ENCODE measurements at places on chromosomes 7 and 10. TPM values are rescaled to one million over a fixed set of nuclear protein-coding genes. Genes with fewer than 3 reads are reported as not detected.

DNA sequence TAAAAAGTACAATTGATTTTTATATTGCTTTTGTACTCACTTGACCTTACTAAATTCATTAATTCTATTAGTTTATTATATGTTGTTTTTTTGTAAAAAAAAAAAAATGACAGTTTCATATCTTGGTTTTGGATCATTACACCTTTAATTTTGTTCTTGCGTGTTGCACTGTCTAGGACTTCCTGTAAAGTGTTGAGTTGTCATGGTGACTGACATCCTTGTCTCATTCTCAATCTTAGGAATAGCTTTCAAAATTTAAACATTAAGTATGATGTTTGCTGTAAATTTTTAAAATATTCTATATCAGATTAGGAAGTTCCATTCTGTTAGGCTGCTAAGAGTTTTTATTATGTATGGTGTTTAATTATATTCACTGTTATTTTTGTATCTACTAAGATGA lies 139.1 kb downstream of the ARHGAP12 start:
- H3K36me3 ChIP-seq: no peaks in the 10 kb centered on the region
- no peak for DNase-seq
- no peak overlapping the region for H3K27ac ChIP-seq
- no peak overlapping the region for H3K4me3 ChIP-seq
- H3K4me1 ChIP-seq: no peaks in the 10 kb centered on the region

DNA sequence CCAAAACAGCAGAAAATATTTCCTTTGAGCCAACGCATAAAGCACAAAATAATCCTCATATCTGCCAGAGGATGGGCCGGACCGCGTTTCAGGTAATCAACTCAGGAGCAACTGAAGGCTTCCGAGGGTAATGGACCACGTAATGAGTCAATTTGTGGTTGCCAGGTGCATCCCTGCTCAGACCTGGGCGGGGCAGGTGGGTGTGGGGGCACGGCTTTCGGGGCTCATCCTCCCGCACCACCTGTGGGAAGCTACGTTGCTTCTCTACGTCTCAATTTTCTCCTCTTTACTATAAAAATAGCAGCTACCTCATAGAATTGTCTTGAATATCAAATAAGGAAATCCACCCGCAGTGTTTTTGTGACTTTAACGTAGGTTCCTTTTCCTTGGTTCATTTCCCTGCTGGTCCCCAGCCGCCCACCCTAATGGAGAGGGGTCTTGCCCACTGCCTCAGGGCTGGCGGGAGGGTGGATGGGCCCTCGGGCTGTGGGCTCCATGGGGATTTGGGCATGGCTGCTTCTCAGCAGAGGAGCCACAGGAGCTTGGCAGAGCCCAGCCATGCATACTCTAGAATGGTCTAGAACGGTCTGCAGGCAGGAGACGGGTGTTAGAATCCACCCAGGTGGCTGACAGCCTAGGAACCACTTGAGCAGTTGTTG lies 324.7 kb downstream of the ADARB2 start:
- peaks cover 24% of the 10 kb centered on the region for H3K4me1 ChIP-seq
- H3K27me3 ChIP-seq: no peaks in the 10 kb centered on the region
- peak; percentile 74 for DNase-seq
- no peak overlapping the region for H3K4me3 ChIP-seq

DNA sequence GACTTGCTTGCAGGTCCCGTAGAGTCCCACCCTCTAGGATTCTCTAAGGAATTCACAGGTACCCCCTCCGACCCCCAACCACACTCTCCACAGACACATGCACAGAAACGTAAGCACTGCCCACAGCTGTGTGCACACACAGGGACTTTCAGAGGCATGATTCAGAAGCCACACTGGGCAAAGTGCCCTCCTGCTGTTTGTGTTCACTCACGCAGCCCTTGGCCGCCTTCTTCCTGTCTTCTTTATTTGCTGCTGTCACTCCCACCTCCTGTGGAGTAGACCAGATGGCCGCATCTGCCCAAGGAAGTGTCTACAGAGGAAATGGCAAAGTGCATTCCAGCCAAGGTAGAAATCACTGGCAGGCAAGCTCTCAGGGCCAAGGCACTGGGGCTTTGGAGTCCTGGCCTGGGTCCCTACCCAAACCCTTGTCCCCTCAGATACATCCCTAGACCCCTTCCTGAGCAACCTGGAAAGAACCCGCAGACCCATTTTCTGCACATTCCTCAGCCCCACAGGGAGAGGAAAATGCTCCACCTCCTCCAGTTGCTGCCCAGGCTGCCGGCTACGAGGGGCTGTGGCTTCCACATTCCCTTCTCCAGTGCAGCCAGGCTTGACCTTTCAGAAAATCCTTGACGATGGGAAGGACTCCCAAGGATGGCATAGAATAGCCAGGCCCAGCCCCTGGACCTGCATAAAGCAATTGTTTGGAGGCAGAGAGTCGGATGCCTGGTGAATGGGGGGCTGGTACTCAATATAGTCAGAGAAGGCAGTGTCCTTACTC lies 21.6 kb upstream of the GIMAP8 start:
- no peaks in the 10 kb centered on the region for H3K36me3 ChIP-seq
- no peak overlapping the region for H3K4me3 ChIP-seq
- H3K27me3 ChIP-seq: peaks cover 14% of the 10 kb centered on the region
- no peak for DNase-seq
- peaks cover 21% of the 10 kb centered on the region for H3K4me1 ChIP-seq

- no peak overlapping the region for H3K27ac ChIP-seq
- DNase-seq: no peak
- H3K4me1 ChIP-seq: no peaks in the 10 kb centered on the region
Measured at GRCh38 chr10:80055760-80056159, 22.7 kb upstream of the TMEM254 start.

- no peak for DNase-seq
- H3K36me3 ChIP-seq: no peaks in the 10 kb centered on the region
- no peak overlapping the region for H3K27ac ChIP-seq
- H3K4me1 ChIP-seq: no peaks in the 10 kb centered on the region
- no peaks in the 10 kb centered on the region for H3K27me3 ChIP-seq
- no peak overlapping the region for H3K4me3 ChIP-seq
Measured at GRCh38 chr10:15703151-15703880, 16.4 kb downstream of the ITGA8 start.

DNA sequence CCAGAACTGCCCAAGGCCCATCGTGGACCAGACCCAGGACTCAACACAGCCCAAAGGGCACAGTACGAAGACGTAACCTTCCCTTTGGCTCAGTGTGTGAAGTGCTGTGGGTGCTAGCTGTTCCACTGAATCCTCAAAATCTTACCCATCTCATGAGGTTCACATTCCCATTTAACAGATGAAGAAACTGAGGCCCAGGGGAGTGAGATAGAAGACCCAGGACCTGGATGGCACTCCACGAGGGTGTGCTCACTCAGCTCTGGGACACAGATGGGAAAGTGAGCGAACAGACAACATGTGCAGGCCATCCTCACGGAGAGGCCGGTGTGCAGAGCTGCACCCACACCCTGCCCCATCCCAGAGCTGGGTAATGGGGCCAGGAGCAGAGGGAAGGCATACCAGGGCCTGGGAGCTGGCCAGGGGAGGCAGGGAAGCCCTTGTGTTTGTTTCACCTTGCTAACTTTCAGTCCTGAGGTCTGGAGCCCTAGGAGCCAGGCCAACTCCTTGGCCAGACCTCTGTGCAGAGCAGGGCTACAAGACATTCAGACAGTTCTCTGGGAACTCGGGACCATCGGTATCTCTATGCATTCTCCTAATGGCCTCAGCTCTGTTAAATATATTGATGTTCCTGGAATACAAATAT lies 100.3 kb upstream of the ZMIZ1 start:
- no peaks in the 10 kb centered on the region for H3K36me3 ChIP-seq
- peaks cover 45% of the 10 kb centered on the region for H3K27me3 ChIP-seq
- no peak for DNase-seq
- no peak overlapping the region for H3K4me3 ChIP-seq

- H3K27me3 ChIP-seq: no peaks in the 10 kb centered on the region
- no peak overlapping the region for H3K27ac ChIP-seq
- no peak for DNase-seq
- H3K36me3 ChIP-seq: no peaks in the 10 kb centered on the region
- H3K4me1 ChIP-seq: no peaks in the 10 kb centered on the region
Measured at GRCh38 chr7:143519411-143520131, 41.9 kb downstream of the TAS2R41 start.

DNA sequence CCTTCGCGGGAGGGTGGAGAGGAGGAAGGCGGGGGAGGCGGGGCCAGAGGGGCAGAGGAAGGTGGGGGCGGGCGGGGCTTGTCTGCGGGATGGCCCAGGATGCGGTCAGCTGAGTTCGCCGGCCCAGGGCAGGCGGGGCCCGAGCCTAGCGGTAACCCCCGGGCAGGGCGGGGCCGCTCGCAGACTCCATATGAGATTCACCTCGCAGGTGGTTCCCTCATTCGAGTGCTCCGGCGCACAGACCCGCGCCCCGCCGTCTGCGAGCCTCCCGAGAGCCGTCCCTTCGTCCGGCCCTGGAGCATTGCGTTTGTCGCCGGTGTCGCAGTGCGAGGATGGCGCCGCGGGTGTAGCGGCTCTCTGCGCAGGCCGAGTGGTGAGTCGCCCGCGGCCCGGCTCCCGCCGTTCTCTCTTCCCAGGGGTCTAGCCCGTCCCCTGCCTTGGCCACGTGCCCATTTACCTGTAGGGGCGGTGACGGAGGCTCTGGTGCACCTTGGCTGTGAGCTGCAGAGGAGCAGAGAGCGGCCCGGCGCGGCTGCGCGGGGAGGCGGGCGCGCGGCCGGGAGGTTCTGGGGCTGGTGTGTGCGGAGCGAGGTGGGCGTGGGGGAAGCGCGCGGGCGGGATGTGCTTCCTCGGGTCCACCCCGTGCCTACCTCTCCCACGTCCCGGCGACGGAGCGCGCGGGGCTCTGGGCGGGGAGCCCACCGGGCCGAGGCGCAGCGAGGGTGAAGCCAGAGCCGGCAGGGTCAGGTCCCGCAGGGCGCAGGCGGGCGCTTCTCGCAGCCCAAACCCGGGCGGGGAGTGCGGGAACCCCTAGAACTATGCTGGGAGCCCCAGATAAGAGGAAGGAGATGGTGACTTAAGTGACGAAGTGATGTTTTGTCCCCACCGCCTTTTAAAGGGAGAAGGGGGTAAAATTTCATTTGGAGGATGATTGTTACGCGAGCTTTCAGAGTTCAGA lies at the start of gene UPP1:
UPP1 (plus strand) TSS at position 220 of the 958 bp plus-strand sequence. CDS start 5,519 bp downstream, outside the sequence.
- no peaks in the 10 kb centered on the region for H3K36me3 ChIP-seq
- H3K27ac ChIP-seq: peak within 1 kb of the TSS; percentile 73
- DNase-seq: peak; percentile 90

- H3K4me1 ChIP-seq: no peaks in the 10 kb centered on the region
- H3K27ac ChIP-seq: no peak overlapping the region
- no peaks in the 10 kb centered on the region for H3K27me3 ChIP-seq
- DNase-seq: peak; percentile 49
- no peak overlapping the region for H3K4me3 ChIP-seq
- peaks cover 8% of the 10 kb centered on the region for H3K36me3 ChIP-seq
Measured at GRCh38 chr10:73060738-73061635, 35.7 kb downstream of the P4HA1 start.

DNA sequence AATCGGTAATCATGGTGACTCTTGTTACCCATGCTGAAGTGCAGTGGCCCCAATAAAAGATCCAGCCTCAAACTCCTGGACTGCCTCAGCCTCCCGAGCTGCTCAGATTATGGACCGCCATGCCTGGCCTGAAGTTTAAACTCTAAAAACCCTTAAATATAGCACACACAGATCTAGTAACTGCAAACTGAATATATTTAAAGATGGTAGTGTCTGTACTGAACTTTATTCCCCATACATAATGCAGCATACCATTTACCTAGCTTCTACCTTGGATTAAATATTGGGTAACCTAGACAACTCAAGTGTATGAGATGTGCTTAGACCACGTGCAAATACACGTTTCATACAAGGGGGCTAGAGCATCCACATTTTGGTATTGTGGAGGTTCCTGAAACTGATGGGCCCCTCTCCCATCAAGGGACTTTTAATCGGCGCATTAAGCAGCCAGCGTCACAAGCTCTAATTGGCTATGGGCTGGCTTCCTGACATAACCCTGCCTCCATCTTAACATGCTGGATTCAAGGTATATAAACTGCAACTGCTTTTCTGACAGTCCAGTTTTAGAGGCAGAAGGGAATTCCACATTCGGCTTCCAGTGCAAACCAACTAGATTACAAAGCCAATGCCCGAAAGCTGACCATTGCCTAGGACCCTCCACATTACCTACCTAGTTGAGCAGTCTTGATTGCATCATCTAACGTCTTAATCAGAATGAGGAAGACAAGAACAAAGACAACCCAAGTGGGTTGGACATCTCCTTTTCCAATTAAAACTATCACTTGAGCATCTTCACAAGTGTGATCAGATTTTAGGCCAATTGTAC lies 13.0 kb downstream of the HNRNPA2B1 start:
- peak; percentile 45 for DNase-seq
- H3K27me3 ChIP-seq: no peaks in the 10 kb centered on the region
- H3K36me3 ChIP-seq: peaks cover 42% of the 10 kb centered on the region
- H3K27ac ChIP-seq: peak overlapping the region; percentile 20
- H3K4me1 ChIP-seq: peaks cover 14% of the 10 kb centered on the region
- H3K4me3 ChIP-seq: no peak overlapping the region

DNA sequence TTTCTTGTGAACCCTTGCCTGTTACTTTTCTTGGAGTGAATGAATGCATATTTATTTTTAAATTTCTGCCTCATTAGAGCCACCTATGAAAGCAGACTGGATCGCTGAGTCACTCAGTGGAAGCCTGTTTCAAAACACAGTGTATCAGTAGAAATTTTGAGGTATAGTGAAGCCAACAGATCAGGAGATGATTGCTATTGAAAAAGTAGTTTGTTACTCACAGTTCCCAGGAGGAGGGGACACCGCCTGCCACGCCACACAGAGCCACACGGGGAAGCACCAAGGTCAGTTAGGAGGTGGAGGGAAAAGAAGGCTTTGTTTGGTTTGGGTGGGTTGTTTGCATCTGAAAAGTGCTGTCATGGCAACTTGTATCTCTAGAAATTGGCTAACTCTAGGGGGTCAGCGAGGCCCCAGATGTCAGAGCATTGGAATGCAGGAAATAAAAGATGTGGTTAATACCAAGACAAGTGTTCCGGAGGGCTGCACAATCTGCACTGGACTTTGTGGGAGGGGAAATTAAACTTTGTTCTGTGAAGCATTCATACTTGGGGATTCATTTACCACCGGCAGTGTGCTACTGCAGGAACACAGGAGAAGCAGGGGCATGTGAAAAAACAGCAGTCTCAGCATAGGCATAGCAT lies 106.4 kb upstream of the SDK1 start:
- no peaks in the 10 kb centered on the region for H3K27me3 ChIP-seq
- H3K4me3 ChIP-seq: no peak overlapping the region
- H3K36me3 ChIP-seq: no peaks in the 10 kb centered on the region
- no peak overlapping the region for H3K27ac ChIP-seq
- DNase-seq: no peak

DNA sequence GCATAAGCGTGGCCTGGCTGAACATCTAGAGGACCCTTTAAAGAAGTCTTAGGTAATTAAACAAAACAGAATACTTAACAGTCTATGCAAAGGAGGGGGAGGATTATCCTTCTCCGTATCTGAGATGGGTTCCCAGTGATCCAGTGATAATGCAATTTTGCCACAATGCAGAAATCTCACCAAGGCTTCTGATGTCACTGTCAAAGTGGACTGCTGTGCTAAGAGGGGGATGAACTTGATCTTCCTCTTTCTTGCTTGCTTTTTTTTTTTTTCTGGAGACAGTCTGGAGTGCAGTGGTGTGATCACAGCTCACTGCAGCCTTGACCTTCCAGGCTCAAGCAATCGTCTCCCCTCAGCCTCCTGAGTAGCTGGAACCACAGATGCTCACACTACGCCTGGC lies 30.8 kb downstream of the GATA3 start:
- H3K4me3 ChIP-seq: no peak overlapping the region
- no peak for DNase-seq
- no peaks in the 10 kb centered on the region for H3K27me3 ChIP-seq
- no peaks in the 10 kb centered on the region for H3K4me1 ChIP-seq
- H3K27ac ChIP-seq: no peak overlapping the region

Gene TBC1D12
- 9.3 TPM for total RNA-seq

Gene DUS4L
- 18.7 TPM for total RNA-seq

Gene MSANTD7
- 12.9 TPM for total RNA-seq

Gene MALRD1
- not detected for total RNA-seq

Gene LIPK
- not detected for total RNA-seq

Gene HOXA7
- total RNA-seq: not detected

Gene SPAM1
- not detected for total RNA-seq
